T-helper 2 cell (primary cell): ENCODE measurements at places on chromosomes 2 and 18.

- no peak for DNase-seq
Observed at GRCh38 chr2:105432749-105433148, 33.9 kb upstream of the FHL2 start.

- peak; percentile 24 for DNase-seq
Observed at GRCh38 chr2:37156071-37156856, 516 bp downstream of the EIF2AK2 start.

DNA sequence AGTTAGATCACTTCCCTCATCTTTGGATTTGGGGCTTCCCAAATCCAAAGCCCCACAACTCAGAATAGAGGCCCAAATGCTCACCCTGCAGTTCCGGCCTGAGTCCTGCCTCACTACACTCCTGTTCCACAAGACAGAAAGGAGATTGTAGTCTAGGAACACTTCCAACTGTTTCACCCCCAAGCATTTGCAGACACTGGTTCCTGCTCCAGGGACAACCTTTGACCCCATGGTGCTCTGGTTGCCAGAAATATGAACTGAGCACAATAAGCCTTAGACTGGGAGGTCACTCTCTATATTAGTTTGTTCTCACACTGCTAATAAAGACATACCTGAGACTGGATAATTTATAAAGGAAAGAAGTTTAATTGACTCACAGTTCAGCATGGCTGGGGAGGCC, 49.0 kb downstream of the HRH4 start:
- DNase-seq: no peak

- no peak for DNase-seq
Observed at GRCh38 chr2:54416166-54416813, 39.8 kb upstream of the SPTBN1 start.

DNA sequence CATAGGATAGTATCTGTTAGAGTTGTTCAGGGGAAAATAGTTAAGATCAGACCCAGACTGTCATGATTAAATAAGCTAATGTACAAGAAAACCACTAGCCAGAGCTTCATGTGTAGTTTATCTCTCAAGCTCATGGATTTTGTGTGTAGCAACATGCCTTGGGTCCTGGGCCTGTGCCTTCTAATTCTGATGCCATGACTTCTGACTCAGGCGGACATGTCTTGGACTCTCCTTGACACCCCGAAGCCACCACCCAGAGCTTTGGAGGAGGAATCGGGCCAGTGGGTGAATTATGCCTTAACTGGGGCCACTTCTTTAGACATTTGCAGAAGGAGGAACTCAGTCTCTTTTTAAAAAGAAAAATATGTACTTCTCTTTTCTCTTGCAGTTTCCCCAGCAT, 68.7 kb downstream of the NPAS2 start:
- DNase-seq: no peak

GRCh38 chr2:175964195-175964594, 37.9 kb downstream of the LNPK start:
- DNase-seq: no peak
